ENCODE measurements at places on chromosomes 1 and 21.

DNA sequence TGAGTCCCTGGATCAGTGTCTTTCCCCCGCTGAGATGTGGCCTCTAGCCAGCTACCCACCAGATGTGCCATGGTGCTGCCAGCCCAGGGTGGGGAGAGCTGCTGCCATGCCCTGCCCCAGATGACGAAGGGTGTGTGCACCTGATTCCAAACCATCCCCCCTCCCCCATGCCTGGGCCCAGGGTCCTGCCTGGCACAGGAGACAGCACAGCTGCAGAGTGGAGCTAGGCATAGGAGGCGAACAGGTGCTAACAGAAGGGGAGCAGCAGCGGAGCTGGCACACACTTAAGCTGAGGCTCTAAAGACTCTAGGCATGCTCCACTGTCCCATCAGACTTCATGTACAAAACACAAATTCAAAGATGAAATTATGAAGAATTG is 9.0 kb upstream of the LDLRAP1 start:
- DNase-seq: no peak

DNA sequence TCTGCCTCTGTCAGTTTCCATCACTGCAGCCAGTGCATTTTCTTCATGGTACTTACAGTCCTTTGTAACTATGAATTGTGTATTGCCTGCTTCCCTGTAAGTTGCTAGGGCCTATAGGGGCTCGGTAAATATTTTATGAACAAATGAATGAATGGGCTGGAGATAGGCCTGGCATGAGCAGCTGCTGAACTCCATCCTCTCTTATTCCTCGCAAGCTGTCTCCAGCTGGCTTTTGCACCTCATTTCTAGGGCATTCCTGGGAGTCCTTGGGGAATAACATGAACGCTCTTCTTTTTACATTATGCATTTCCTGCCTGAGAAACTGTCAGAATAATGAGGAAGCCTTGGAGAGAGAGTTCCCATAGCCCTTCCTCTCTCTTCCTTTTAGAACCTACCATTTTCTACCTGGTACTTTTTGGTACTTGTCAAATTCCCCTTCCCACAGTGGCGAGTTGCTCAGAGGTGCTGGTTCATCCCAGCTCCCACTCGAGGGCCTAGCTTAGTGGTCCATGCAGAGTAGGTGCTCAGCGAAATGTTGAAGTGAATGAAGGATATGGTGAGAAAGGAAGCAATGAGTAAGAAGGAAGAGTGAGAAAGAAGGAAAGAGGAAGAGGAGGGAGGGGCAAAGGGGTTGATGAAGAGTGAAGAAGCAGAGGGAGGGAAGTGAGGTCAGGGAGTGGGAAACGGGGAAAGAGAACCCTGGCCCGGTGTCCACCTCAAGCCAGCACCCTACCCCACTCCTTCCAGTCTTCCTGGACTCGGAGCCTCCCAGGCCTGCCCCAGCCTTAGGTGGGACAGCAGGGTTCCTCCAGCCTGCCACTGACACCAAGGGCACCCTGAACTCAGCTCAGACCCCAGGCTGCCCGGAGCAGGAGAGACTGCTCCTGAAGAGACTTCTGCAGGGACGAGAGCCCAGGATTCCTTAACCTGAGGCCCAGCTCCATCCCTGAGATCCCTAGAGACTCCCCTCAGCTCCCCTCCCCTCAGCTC is 29.6 kb downstream of the KCNC4 start:
- DNase-seq: no peak

DNA sequence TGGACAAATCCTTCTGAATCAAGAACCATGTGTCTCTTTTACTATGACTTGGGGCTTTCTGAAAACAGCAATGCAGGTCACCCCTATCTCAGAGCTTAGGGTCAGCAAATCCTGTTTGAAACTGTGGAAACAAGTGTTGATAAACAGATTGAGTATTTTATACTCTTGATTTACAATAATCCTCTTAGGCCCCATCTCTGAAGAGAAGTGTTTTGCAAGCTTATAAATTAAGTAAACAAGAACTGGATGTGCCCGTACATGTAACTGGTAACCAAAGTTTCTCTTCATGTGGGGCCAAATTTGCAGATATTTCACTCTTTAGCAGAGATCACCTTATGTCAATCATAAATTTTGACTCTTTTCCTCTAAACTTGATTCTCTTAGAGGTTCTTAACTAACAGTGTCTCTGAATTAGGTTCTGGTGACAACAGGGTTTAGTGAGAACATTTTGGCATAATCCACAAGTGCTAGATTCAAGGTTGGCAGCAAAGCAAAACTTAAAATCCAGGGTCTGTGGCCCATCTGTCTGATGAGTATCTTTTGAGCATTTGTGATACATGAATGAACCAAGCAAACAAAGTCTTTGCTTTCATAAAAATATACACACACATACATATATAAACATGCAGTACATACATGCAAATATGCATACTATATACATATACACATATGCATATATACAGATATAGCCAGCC is 183.0 kb upstream of the HOOK1 start:
- DNase-seq: no peak

DNA sequence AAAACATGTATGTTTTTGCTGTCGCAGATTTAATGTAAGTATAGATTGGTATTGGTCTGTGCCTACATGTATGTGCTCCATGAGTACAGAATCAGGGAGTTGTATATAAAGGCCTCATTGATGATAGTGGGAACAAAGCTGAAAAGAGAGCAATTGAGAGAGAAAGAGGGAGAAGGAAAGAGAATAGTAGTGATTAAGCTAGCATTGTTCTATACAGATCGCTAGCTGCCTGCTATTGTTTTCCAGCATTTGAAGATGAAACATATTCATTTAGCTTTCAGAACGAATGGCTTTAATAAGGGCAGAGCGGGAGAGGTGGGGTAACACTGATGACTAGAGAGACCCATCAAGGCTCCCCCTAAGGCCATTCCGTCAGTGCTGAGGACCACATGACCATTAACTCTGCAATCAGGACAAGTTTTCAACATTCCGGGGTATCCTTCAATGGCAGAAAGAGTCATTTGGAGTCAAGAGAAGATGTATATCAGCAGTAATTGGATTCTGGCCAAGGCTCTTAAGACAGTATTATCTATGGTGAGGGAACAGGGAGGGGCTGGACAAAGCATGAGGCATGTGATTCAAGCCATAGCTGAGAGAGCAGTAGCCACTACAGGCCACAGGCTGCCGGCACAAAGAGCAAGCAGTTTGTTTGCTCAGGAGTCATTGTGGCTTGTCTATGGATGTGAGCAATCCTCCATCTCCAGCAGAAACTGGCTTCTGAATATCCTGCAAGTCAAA is 176.5 kb downstream of the PBX1 start:
- peak; percentile 92 for DNase-seq

DNA sequence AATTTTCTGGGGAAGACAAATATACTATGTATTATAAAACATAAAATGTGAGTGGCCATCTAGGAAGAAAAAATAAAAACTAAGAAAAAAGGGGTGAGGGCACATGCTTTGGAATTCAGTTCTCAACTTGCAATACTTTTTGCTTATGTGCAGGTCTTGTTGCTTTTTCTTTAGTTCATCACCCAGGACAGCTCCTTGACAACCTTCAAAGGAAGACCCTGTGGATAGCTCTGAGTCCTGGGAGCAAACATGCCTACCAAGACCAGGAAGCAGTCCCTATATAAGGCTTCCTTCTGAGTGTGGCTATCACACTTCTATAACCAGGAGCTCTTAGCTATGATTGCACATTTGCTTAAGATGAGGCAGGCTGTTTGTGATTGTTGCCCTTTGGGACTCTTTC is 78.0 kb downstream of the WDR64 start:
- no peak for DNase-seq

GRCh38 chr1:6918925-6919511 is 133.8 kb downstream of the CAMTA1 start:
- DNase-seq: no peak

GRCh38 chr1:157983787-157984186 is 9.7 kb upstream of the KIRREL1 start:
- no peak for DNase-seq

DNA sequence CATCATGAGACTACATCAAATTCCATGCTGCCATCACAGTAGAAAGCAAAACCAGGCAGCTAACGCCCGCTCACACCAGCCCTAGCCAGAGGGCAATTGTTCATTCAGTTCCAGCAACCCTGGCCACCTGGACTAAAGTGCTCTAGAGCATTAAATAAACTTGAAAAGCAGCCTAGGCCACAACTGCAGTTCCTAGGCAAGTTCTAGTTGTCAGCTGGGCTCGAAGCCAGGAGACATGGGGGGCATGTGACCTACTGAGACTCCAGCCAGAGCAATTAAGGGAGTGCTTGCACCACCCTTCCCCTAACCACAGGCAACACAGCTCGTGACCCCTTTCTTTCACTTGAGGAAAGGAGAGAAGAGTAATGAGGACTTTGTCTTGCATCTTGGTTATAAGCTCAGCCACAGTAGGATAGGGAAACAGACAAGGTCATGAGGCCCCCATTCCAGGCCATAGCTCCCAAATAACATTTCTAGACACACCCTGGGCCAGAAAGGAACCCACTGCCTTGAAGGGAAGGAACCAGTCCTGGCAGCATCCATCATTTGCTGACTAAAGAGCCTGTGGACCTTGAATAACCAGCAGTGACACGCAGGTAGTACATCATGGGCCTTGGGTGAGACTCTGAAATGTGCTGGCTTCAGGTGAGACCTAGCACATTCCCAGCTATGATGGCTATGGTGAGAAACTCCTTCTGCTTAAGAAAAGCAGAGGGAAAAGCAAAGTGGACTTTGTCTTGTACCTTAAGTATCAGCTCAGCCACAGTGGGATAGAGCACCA is 77.0 kb downstream of the ZZZ3 start:
- DNase-seq: no peak

GRCh38 chr1:246304484-246305259 is 202.4 kb downstream of the SMYD3 start:
- no peak for DNase-seq

DNA sequence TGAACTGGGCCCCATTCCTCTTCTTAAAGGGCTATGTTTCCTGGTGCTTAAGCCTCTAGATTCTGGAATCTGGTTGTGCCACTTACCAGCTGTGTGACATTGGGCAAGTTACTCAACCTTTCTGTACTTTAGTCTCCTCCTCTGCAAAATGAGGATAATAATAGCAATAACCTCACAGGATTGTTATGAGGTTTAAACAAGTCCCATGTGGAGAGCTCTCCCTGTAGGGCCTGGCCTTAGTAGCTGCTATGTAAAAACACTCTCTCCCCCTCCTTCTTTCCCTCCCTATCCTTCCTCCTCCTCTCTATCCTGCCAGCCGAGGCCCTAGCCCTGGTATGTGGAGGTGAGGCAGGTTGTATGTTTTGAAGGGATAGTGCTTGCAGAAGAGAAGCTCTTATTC is 8.2 kb upstream of the PEAR1 start:
- DNase-seq: no peak

DNA sequence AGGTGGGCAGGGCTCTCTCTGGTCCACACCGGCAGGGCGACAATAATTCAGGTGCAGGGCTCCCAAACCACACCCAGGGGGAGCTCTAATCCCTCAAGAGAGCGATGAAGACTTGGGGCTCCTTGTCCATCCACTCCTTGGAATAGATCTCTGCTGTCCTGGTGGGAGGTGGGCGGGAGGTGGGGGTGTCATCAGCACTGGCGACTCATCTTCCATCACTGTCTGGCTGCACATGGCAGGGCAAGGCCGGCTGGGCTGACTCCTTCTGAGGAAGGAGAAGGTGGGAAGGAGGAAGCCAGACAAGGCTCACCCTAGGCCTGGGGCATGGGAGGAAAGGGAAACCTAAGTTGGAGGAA is 29.3 kb downstream of the TNNT2 start:
- DNase-seq: no peak

GRCh38 chr1:29647581-29647980 is 411.3 kb downstream of the PTPRU start:
- DNase-seq: no peak

DNA sequence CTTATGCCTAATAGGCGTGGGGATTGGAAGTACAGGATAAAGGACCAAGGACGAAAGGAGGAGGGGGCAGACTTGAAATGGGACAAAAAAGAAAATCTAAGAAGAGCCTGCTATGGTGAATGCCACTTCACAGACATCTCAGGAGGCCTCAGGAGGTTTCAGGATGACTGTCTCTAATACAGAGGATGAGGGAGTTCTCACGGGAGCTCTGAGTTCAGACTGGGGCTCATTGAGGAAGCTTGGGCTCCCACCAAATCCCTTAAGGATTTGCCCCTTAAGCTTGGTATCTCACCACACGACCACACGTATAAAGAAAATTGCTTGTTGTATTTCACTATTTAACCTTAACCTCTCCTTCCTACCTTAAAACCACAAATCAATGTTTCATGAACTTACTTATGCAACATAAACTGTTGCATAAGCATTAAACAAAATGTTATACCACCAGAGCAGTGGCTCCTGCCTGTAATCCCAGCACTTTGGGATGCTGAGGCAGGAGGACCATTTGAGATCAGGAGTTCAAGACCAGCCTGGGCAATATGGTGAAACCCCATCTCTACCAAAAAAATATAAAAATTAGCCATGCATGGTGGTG is 12.4 kb downstream of the SLC30A1 start:
- DNase-seq: no peak

- no peak for DNase-seq
Measured at GRCh38 chr1:40047276-40047675, 6.7 kb downstream of the CAP1 start.

DNA sequence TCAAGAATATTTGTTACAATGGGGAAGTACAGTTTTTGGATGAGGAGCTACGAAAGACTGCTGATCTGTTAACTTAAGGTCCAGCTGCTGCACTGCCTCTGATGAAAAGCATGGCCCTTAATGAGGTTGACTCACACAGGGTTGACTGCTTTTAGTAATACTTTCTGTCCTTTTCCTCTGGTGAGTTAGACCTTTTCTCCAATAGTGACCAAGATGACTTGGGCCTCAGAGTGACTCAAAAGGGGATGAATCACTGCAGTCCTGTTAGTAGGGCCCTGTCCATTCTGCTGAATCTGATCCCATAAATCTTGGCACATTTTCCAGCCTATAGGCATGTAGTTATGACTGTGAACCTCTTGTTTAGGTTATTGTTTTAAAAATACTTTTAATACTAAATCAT is 2.7 kb downstream of the DISP1 start:
- no peak for DNase-seq

DNA sequence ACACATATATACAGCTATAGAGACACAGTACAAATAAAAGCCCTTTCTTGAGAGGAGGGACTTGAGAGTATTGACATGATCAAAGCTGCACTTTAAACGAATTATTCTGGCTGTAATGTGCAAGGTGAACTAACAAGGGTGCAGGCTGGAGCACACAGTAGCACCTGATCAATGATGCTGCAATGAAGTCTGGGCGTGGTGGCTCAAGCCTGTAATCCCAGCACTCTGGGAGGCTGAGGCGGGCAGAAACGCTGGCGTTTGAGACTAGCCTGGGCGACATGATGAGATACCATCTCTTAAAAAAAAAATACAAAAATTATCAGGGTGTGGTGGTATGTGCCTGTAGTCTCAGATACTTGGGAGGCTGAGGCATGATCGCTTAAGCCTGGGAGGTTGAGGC is 14.1 kb upstream of the CTH start:
- no peak for DNase-seq
